ENCODE measurements at places on chromosomes 13 and 19.

- no peak for DNase-seq
Observed at GRCh38 chr19:40286971-40287421, 1.9 kb upstream of the AKT2 start.

GRCh38 chr13:26679411-26680122, 81.0 kb downstream of the GPR12 start:
- DNase-seq = no peak

DNA sequence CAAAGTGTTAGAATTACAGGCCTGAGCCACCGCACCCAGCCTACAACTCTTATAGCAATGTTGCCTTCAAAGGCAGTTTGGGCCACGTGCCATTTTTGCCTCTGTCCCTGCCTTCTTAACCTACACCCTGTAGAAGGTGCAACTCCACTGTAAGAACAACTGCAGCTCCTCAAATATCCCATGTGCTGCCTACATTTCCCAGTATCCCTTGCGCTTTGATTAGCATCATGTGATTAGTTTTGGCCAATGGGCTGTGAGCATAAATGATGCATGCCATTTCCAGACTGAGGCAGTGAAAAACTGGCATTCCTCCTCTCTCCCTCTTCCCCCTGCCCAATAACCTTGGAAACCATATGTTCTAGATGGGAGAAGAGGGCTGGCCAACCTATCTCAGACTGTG, 75.2 kb upstream of the MRI1 start:
- DNase-seq = peak; percentile 22

- DNase-seq = no peak
Observed at GRCh38 chr19:55068950-55069864, 6.3 kb upstream of the RDH13 start.

- no peak for DNase-seq
Observed at GRCh38 chr13:65789815-65790214, 1440.3 kb downstream of the PCDH9 start.

GRCh38 chr19:3682741-3683404, 17.4 kb downstream of the PIP5K1C start:
- no peak for DNase-seq

GRCh38 chr13:71576571-71576970, 290.4 kb downstream of the DACH1 start:
- DNase-seq = peak; percentile 69

GRCh38 chr13:46526740-46527139, 26.2 kb upstream of the LRCH1 start:
- no peak for DNase-seq

- no peak for DNase-seq
Observed at GRCh38 chr19:53896682-53897081, 12.4 kb upstream of the CACNG7 start.

DNA sequence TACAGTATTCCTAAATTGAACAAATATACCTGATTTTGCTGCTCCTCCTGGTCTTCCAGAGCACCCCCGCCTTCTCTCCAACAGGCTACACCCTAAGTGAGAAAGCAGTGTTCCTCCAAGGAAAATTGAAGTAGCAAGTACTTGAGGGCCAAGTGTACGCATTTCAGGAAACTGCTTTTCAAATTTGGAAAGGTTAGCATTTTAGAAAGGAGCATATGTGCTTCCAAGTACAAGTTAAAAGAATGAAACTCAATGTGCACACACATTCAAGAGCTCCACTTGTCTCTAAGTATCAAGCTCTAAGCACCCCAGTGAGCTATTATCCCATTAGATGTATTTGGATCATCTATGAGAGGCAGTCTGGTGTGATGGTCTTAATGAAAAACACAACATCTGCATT, 25.8 kb downstream of the LHFPL6 start:
- DNase-seq = no peak

- DNase-seq = no peak
Observed at GRCh38 chr13:101916775-101917474, 464.4 kb downstream of the ITGBL1 start.

GRCh38 chr13:59413126-59413525, 750.6 kb downstream of the DIAPH3 start:
- peak; percentile 26 for DNase-seq

GRCh38 chr19:28793391-28794168, 419.4 kb downstream of the UQCRFS1 start:
- no peak for DNase-seq

DNA sequence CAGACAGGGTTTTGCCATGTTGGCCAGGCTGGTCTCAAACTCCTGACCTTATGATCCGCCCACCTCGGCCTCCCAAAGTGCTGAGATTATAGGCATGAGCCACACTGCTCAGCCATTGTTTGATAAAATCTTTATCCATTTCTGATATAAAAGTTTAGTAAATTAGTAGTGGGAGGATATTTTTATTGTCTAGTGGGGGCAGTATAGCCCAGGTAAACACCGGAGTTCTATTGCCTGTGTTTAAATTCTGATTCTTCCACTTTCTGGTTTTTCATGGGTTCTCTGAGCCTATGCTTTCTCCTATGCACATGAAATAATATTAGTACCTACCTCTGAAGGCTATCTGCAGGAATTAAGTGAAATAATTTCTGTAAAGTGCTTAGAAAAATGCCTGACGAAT, 20.1 kb upstream of the ARHGEF18 start:
- DNase-seq = no peak

DNA sequence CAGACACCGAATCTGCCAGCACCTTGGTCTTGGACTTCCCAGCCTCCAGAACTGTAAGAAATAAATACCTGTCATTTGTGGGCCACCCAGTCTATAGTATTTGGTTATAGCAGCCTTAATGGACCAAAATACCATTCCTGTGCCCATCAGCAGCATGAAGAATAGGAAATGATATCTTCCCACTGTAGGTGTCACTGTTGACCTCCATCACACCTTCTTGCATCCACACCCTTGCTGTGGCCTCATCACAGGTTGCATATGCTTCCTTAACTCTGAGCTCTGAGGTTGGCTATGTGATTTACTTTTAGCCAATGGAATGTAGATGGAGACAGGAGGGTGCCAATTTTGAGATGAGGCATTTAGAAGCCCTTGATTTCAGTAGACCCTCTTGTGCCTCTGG, 242.0 kb upstream of the TSHZ3 start:
- DNase-seq = peak; percentile 8
